ENCODE measurements at places on chromosomes 11 and 22.

DNA sequence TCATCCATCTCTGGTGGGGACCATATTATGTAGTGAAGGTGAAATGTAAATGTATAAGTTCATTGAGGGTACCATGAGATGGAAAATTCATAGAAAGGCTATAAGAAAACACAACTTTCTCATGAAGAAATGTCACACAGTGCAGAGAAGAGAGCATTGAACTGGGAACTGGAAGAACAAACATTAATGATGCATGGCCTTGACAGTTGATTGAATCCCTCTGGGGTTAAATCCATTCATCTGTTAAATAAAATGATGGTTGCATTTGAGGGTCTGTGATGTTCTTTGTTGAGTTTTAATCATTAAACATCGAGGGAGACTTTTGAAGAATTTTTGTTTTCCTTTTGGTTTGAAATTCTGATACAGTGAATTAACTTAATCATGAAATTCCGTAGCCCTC, 1401.4 kb downstream of the FAM181B start:
- DNase-seq, result no peak

- DNase-seq, result no peak
Observed at GRCh38 chr11:61842528-61842820, 14.4 kb downstream of the FADS2 start.

- no peak for DNase-seq
Observed at GRCh38 chr22:37641561-37641949, 2.1 kb downstream of the SH3BP1 start.

GRCh38 chr11:46296528-46297448, 19.3 kb downstream of the CREB3L1 start:
- no peak for DNase-seq

DNA sequence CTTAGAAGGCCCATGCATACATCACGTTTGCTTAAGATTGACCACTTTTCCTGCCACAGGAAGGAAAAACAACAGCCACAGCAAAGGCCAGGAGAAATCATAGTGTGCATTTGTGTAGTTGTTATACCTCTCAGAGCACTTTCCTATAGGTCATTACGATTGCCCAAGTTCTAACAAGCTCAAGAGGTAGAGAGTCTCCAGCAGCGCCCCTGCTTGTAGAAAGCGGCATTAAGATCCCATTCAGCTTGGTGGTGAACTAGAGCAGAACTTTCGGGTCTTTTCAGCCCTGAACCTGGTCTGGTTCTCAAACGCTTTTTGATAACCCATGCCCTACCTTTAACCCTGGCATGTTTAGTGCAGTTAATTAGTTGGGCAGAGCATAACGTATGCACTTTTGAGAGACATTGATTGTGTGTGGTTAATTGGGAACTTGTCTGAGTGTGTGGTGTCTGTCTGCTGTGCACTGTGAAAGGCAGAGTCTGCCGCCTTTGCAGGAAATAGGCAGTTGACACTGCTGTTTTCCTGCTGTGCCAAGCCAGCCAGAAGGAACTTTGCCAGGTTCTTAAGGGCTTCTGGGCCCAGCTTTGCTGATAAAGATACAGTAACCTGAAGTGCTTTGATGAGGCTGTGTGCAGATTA, 109.9 kb upstream of the CLMP start:
- no peak for DNase-seq

GRCh38 chr11:112086422-112087191, at the start of the genes SDHD and TIMM8B:
TSS of gene SDHD (plus strand) at chr11:112086873. CDS start at chr11:112086908, 35 bp downstream.
TSS of gene TIMM8B (minus strand) at chr11:112086756. CDS start at chr11:112086723, 33 bp downstream.
- peak; percentile 91 for DNase-seq

DNA sequence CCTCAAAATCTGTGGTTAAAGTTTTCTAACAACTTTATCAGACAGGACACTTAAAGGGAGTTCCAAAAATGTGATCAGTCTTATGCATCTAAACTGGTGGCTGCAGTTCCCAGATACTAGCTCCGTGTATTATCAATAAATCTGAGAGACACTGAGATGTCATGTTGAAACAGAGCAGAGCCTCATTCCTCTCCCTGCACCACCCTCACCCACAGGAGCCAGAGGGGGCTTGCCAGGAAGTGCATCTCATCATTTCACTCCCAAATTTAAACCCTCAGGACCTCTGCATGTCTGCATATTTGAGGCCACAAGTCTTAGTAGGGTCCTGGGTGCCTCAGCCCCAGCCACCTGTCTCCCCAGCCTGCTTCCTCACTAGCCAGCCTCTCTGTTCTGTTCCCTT, 167.4 kb upstream of the NTM start:
- no peak for DNase-seq

GRCh38 chr11:66360406-66361073, 11.0 kb downstream of the SLC29A2 start:
- no peak for DNase-seq

DNA sequence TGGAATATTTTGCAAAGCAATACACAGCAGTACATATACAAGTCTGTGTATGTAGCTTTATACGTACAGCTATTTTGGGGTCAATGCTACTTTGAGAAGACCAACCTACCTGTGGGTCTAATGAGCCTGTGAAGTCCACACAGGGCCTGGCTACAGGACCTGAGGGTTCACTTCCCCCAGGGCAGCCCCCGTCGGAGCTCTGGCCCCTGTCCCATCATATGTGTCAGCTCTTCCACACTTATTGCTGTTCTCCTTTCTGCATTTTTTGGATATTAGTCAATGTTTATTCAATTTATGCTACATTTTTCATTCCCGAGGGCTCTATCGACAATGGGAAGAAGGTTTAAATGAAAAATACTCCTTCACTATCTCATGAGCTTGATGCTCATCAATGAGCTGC, 1473.6 kb downstream of the BRD1 start:
- no peak for DNase-seq

DNA sequence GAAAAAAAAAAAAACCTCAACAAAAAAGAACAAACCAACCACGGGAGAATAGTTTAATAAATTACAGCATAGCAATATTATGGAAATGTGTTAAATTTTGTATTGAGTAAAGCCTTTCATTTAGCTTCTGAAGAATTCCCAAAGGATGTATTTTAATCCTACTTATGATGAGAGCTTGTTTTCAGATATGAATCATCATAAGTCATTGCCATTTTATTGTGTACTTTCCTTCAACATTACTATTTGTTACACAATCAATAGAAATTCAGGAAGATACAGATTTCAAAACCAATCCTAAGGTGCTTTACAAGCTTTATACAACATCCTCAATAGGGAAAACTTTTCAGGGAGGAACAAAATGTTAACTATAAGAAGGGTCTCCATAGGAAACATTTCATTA, 200.6 kb upstream of the CTSC start:
- DNase-seq, result no peak

DNA sequence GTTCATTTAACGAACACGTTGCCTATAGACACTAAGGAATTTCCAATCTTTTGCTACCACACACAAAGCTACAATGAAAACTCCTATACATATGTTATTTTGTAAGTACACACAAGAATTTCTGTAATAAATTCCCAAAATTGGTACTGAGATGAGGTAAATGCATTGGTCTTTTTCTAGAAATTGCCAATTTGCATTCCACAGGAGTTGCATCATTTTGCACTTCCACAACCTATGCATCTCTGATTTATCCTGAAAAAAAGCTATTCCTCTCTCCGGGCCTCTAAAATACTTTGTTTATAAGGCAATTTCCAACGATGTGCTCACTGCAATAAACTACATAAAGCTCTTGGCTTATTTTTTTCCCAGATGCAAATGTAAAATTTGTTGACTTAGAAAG, 24.9 kb downstream of the IMMP1L start:
- no peak for DNase-seq

DNA sequence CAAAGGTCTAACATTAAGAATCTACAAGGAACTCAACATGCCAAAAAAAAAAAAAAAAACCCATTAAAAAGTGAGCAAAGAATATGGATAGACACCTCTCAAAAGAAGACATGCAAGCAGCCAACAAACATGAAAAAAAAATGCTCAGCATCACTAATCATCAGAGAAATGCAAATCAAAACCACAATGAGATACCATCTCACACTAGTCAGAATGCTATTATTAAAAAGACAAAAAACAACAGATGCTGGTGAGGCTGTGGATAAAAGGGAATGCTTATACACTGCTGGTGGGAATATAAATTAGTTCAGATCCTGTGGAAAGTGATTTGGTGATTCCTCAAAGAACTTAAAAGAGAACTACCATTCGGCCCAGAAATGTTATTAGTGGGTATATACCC, 257.7 kb upstream of the PLET1 start:
- no peak for DNase-seq

GRCh38 chr11:126897430-126897829, 103.1 kb downstream of the KIRREL3 start:
- no peak for DNase-seq

DNA sequence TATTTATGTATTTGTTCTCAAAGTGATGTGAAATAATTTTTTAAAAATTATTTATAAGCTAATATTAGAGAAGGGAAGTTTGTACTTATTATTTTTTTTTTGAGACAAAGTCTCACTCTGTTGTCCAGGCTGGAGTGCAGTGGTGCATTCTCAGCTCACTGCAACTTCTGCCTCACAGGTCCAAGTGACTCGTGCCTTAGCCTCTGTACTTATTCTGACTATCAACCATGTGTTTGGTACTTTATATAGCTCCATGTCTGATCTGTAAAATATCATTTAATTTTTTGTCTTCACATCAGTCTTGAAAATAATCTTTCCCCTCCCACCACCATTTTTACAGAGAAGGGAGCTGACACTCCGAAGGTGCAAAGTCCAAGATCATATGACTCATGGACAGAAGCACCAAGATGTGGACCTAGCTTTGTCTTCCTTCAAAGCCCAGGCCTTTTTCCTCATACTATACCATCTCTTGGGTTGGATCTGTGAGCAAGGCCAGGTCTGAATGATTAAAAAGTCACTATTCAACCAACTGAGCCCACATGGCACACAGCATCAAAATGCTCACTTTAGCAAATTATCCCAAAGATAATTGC, 32.4 kb upstream of the EED start:
- no peak for DNase-seq

GRCh38 chr11:116122697-116123472, 618.7 kb upstream of the CADM1 start:
- no peak for DNase-seq

- DNase-seq, result no peak
Observed at GRCh38 chr22:39237318-39238100, 7.3 kb downstream of the PDGFB start.

- no peak for DNase-seq
Observed at GRCh38 chr11:106030609-106031008, 8.6 kb upstream of the MSANTD4 start.

GRCh38 chr11:108538502-108538901, 40.3 kb upstream of the POGLUT3 start:
- DNase-seq, result no peak

- DNase-seq, result no peak
Observed at GRCh38 chr11:3950996-3951660, 95.7 kb downstream of the STIM1 start.

- DNase-seq, result no peak
Observed at GRCh38 chr11:33697997-33698396, 2.6 kb downstream of the C11orf91 start.

GRCh38 chr11:68052137-68052873, 13.5 kb downstream of the TCIRG1 start:
- no peak for DNase-seq

GRCh38 chr11:2612884-2613571, 86.8 kb downstream of the KCNQ1OT1 start:
- no peak for DNase-seq

GRCh38 chr11:77155556-77156130, 27.6 kb downstream of the MYO7A start:
- DNase-seq, result no peak

GRCh38 chr22:50694099-50694605, 21.5 kb downstream of the SHANK3 start:
- no peak for DNase-seq

DNA sequence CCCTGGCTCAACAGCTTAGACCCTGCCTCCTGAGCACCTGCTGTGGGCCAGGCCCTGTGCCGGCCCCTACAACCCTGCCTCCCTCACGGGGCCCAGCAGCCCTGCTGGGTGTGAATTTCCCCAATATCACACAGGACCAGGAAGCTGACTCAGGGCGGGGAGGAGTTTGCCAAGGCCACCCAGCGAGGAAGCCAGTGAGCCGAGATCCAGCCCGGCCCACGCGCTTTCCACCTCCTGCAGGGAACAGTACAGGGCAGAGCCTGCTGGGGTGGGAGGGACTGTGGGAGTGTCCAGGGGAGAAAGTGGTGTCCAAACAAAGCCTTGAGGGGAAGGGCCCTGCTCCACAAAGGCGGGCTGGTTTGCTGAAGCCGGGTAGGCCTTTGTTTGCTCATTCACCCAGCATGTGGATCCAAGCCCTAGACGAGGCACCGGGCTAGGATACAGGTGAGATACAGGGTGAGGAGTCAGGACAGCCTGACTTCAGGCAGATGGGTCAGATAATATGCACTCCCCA, 26.8 kb downstream of the RPL3 start:
- DNase-seq, result no peak

GRCh38 chr11:1167751-1168231, 10.0 kb downstream of the MUC5AC start:
- no peak for DNase-seq

GRCh38 chr11:1935156-1936071, 11.7 kb upstream of the MRPL23 start:
- no peak for DNase-seq

DNA sequence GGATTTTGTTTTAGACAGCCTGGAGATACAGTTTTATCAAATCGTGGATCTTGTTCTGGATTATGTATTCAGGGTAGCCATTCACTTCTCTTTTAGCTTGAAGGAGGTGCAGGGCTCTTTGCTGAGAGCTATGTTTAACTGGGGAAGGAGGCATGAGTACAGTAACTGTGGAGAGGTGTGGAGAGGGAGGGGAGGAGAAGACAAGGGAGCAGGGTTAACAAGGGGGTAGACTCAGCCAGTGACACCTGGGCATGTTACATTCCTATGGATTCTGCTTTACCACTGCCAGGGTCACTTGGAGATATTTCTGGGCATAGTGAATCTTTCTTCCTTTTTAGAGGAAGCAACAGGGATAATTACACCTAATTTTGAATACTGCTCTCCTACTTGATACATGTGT, 536.0 kb downstream of the TMEM135 start:
- no peak for DNase-seq

GRCh38 chr11:120708511-120709183, 197.1 kb downstream of the GRIK4 start:
- DNase-seq, result no peak

- DNase-seq, result no peak
Observed at GRCh38 chr11:11843642-11844041, 1.9 kb downstream of the USP47 start.

DNA sequence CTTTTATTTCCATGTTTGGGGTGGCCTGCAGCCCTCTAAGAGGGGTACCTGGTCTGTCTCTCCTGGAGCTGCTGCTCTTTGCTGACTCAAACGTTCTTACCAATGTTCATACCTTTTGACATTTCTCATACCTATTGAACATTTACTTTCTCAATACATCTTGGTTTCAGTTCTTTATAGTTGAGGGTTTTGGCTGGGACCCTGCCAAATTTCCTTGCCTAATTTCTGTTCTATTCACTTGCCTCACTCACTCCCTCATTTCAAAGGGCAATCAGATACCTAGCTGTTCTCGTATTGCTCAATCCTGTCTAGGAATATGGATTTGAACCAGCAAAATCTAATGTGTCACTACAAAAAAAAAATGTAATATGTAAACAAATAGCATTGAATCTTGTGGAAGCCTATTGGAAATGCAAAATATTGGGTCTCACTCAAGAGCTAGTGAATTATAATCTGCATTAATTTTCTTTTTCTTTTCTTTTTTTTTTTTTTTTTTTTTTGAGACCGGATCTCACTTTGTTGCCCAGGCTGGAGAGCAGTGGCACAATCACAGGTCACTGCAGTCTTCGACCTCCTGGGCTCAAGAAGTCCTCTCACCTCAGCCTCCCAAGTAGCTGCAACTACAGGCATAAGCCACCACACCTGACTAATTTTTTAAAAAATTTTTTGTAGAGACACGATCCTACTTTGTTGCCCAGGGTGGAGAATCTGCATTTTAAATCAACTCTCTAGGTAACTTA, 7.5 kb downstream of the OR6M1 start:
- DNase-seq, result no peak

GRCh38 chr11:34564406-34564805, 50.8 kb upstream of the ELF5 start:
- DNase-seq, result no peak

Measured in stimulated activated CD4-positive, alpha-beta T cell treated with anti-CD3 and anti-CD28 coated beads, TNF-alpha, amount 100 ng/mL, for 48 hours (primary cell).